ENCODE measurements at places on chromosomes 13 and 19.

DNA sequence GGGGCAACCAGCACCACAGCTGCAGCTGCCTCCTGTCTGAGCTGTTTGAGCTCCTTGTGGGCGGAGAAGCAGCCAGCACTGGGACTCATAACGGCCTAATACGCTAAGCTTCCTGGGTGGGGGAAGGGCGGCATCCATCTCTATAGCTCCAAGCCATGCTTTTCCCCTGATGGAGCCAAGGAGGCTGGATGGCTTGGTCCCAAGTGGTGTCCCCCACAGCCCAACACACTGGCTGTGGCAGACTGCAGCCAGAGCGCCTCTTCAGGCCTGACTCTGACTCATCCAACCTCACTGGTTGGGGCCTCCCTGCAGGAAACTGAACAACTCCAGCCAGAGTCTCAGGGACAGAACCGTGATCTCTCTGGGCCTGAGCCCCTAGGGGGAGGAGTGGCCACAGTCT lies 537.3 kb downstream of the SUCLA2 start:
- DNase-seq, result no peak

- no peak for DNase-seq
Observed at GRCh38 chr19:2805261-2805900, 14.3 kb upstream of the ZNF554 start.

DNA sequence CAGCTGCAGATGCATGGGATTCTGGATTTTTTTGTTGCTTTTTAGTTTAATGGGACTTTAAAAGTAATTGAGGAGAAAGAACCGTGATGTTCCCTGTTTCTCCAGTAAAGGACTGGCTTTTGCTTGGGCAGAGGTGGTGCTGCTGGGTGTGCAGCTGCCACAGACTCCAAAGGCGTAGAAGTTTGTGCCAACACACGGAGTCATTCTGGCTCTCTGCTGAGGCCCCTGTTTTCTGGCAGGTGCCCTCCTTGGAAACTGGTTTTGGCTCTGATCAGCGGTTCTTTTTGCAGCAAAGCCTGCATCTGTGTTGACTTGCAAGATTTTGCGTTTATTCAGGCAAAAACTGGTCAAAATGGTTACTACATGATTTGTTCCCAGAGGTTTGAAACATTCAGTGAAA lies 16.0 kb upstream of the QTRT1 start:
- DNase-seq, result no peak

GRCh38 chr13:99297331-99297730 lies 9.9 kb downstream of the GPR183 start:
- DNase-seq, result no peak

GRCh38 chr13:49082653-49083536 lies 107.2 kb downstream of the FNDC3A start:
- no peak for DNase-seq

DNA sequence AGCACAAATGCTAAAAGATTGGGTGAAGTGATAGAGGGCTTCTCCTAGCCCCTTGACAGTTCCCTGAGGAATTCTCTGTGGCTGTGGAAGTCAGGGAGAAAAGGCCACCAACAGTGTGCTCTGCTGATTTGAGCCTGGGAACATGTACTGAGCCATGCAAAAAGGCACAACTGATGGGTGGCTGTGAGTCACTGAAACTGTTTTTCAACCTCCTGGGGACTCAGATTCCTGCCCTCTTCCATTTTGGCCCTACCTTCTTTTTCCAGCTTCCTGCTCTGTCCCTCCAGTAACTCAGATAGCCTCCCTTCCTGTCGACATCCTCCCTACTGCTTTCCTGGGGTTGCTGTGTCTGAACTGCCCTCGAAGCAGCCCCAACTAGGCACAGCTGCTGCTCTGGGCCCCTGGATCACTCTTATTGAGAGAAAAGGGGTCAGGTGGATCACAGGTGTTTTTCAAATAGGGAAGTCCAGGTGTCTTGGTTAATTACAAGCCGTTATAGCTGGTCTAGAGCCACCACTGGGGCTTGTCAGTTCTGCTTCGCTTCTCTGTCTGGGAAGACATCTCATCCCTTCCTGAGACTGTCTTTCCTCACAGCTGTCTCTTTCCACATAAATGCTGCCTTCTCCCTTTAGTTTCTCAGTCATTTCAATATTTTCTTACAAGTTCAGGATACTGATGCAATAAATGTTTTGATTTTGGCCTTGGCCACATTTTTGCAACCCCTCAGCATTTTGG lies 13.7 kb downstream of the FAM124A start:
- DNase-seq, result no peak

DNA sequence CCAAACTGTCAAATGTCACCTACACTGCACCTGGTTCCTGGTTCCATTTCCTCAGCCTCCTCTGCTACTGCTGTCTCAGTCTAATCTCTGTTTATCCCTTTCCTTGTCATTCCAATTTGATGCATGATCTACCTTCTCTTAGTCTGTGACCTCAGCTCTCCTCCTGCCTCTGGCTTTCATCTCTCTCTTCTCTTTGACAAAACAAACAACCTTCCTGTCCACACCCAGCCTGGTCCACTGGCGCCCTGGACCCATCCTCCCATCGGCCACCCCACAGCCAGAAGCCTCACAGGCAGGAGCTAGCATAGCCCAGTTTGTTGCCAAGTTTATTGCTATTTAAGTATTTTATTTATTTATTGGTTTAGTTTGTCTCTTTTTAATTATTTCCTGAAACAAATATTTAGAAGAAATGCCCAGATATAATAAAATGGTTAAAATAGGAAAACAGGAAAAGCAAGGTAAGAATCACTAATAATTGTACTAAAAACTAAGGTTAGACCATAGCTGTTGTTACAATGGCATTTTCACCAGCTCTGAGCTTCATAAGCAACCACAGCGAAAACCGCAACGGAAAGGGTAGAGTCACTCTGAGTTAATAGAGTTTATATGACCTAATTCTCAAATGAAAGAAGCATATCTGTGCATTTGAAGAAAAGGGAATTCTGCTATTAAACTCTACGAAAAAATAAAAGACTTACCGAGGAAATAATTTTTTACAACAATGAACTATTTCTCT lies 68.6 kb downstream of the EFNB2 start:
- no peak for DNase-seq

GRCh38 chr19:9070066-9070465 lies 16.8 kb upstream of the OR1M1 start:
- no peak for DNase-seq

- DNase-seq, result no peak
Observed at GRCh38 chr13:20715330-20715712, 11.8 kb downstream of the IL17D start.

DNA sequence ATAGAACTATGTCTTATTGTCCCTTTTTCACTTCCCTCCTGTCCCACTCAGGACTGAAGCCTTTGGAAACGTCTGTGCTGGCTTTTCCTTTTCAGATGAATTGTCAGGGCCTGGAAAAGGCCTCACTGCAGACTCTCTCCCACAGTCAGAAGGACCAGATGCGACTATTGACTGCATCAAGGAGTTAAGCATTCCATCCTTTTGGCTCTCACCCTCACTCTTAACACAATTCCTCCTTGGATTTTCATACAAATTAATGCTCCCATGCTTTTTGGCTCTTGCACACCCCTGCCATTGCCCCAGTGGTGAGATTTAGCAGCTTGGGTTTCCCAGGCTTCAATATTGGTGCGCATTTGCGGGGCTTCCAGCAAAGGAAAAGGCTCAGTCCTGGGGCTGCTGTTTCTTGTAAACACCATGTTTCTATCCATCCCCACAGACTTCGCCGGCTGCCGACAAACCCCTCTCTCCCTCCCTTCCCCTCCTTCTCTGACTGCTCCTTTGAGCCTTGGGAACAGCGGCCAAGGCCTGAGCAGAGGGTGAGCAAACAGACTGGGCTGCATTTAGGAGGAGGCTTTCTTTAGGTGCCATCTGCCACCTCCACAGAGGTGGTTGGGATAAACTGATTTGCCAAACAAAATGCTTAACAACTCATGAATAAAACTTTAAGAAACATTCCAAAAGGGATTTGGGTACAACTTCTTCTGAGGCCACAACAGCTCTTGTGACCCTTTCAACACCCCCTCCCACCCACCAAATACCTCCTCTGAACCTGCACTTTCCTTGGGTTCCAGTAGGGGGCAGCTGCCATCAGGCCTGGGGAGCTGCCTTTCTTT lies 48.6 kb upstream of the PCDH8 start:
- no peak for DNase-seq

GRCh38 chr19:55369653-55370304 lies 484 bp downstream of the IL11 start:
- no peak for DNase-seq

DNA sequence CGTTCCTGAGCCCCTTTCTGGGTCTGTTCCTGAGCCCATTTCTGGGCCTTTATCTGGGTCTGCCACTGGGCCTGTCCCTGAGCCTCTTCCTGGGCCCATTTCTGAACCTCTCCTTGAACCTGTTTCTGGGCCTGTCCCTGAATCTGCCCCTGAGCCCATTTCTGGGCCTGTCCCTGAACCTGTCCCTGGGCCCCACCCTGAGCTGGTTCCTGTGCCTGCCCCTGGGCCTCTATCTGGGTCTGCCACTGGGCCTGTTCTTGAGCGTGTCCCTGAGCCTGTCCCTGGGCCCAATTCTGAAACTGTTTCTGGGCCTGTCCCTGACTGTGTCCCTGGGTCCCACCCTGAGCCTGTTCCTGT lies 40.4 kb upstream of the GRTP1 start:
- DNase-seq, result no peak

- no peak for DNase-seq
Observed at GRCh38 chr19:45177817-45178261, at the start of gene TRAPPC6A. TSS of gene TRAPPC6A (minus strand) at chr19:45178237. CDS start at chr19:45178218, 19 bp downstream.

GRCh38 chr19:11138601-11139300 lies 16.8 kb downstream of the SPC24 start:
- DNase-seq, result no peak

GRCh38 chr19:50551034-50551714 lies 17.1 kb downstream of the LRRC4B start:
- DNase-seq, result no peak

- DNase-seq, result no peak
Observed at GRCh38 chr13:95708811-95709500, 32.0 kb downstream of the DNAJC3 start.

- DNase-seq, result no peak
Observed at GRCh38 chr13:42354241-42355091, 82.5 kb downstream of the AKAP11 start.

GRCh38 chr13:90014038-90014437 lies 1333.4 kb upstream of the MIR17HG start:
- DNase-seq, result no peak

- DNase-seq, result no peak
Observed at GRCh38 chr19:45906221-45906620, 3.8 kb upstream of the MYPOP start.

- DNase-seq, result no peak
Observed at GRCh38 chr19:40668991-40669614, 21.3 kb downstream of the NUMBL start.

All from NCI-H187 treated with DMSO at 0.1 percent for 48 hours (cell line).